ENCODE measurements at places on chromosomes 7 and 10. TPM values are rescaled to one million over a fixed set of nuclear protein-coding genes. Genes with fewer than 3 reads are reported as not detected.

The ABCA13 gene
- total RNA-seq = not detected

The MAP3K8 gene
- 20.2 TPM for total RNA-seq

The NACAD gene
- 0.09 TPM for total RNA-seq

The LIPF gene
- not detected for total RNA-seq

DNA sequence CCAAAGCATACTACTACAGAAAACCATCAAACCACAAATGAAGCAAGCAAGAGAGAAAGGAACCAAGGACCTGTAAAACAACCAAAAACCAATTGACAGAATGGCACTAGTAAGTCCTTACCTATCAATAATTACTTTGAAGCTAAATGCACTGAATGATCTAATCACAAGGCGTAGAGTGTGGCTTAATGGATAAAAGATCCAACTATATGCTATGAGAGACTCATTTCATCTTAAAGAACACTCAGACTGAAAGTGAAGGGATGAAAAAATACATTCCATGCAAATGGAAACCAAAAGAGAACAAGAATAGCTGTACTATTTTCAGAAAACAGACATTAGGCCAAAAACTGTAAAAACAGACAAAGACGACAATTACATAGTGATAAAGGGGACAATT is 70.7 kb downstream of the CRPPA start:
- DNase-seq = no peak
